Activated CD4-positive, alpha-beta T cell treated with anti-CD3 and anti-CD28 coated beads for 36 hours (primary cell): ENCODE measurements at places on chromosomes 5 and 9. TPM values are rescaled to one million over a fixed set of nuclear protein-coding genes. Genes with fewer than 3 reads are reported as not detected.

Gene SOHLH1
- total RNA-seq, result not detected

Gene SMIM33
- 0.50 TPM for total RNA-seq

Gene SHOC1
- total RNA-seq, result not detected

Gene TIMD4
- 3.5 TPM for total RNA-seq

Gene LCN1
- not detected for total RNA-seq

Gene CFAP77
- not detected for total RNA-seq

Gene LHX6
- total RNA-seq, result not detected

Gene PROB1
- 3.2 TPM for total RNA-seq

Gene NFIL3
- 120 TPM for total RNA-seq

Gene MEGF9
- total RNA-seq, result 3.6 TPM

Gene RBM27
- 68.0 TPM for total RNA-seq

Gene CLPTM1L
- total RNA-seq, result 62.1 TPM

Gene GAS1
- total RNA-seq, result 0.11 TPM

Gene IL3
- 10.8 TPM for total RNA-seq

Gene TXNDC8
- not detected for total RNA-seq

Gene SLC36A3
- total RNA-seq, result not detected

Gene PLK2
- 3.8 TPM for total RNA-seq

Gene PCDHB8
- not detected for total RNA-seq

Gene FBN2
- total RNA-seq, result not detected

Gene ASS1
- 9.3 TPM for total RNA-seq

Gene CACNA1B
- 0.05 TPM for total RNA-seq

Gene CFAP90
- total RNA-seq, result not detected

Gene MLANA
- total RNA-seq, result not detected

Gene UBAP1
- 29.5 TPM for total RNA-seq

Gene CCDC180
- total RNA-seq, result 0.90 TPM

Gene GCNT1
- 4.6 TPM for total RNA-seq

Gene NAIP
- 0.91 TPM for total RNA-seq

Gene LCN10
- total RNA-seq, result 0.71 TPM

Gene PCDHB14
- not detected for total RNA-seq

Gene CHD1
- total RNA-seq, result 75.5 TPM

Gene RASGEF1C
- total RNA-seq, result not detected

Gene ECPAS
- 127 TPM for total RNA-seq

Gene GNG10
- 15.4 TPM for total RNA-seq

Gene ZNF483
- 3.0 TPM for total RNA-seq

Gene ENHO
- total RNA-seq, result not detected

Gene DND1
- 3.0 TPM for total RNA-seq

Gene AFAP1L1
- total RNA-seq, result 0.55 TPM

Gene SH3RF2
- 0.43 TPM for total RNA-seq

Gene PCDHGA2
- not detected for total RNA-seq

Gene LCN12
- total RNA-seq, result 1.5 TPM
